EH (cell line): ENCODE measurements at places on chromosomes 4 and X.

DNA sequence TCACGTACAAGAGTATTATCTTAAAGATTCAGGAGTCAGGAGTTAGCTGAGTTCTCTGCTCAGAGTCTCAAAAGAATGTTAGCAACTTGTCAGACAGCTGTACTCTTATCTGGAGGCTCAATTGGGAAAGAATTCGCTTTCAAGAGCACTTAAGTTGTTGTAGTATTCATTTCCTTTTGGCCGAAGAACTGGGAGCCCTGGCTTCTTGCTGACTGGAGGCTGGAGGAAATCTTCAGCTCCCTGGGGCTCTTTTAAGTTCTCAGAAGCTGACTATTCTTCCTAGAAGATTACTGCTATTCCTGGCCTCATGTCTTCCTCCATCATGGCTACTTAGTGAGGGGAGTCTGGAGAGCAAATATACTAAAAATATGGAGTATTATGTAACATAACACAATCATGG, 587.2 kb downstream of the EPHA5 start:
- DNase-seq: no peak

DNA sequence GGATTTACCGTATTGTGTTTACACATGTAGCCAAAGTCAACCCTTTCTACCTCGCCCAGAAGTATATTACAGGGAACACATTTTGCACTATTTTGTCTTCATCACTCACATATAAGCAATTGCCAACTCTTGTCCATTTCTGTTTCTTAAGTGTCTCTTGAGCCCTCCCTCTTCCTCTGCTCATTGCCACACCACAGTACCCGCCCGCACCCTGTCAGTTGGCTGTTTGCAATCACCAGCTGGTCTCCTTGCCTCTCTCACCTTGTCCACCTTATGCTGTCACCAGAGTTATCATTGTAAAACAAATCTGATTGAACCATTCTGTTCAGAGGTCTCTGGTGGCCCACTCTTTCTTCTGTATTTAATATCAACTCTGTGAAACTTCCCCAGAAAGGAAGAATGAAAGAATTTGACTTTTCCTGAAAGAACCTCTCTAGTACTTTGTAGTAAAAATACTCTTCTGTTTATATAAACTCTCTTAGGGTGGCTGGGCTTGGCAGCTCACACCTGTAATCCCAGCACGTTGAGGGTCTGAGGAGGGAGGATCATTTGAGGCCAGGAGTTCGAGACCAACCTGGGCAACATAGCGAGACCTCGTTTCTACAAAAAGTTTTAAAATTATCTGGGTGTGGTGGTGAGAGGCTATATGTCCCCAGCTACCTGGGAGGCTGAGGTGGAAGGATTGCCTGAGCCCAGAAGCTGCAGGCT, 50.2 kb downstream of the ING2 start:
- DNase-seq: no peak

GRCh38 chr4:116603096-116603495, 482.3 kb downstream of the TRAM1L1 start:
- no peak for DNase-seq

DNA sequence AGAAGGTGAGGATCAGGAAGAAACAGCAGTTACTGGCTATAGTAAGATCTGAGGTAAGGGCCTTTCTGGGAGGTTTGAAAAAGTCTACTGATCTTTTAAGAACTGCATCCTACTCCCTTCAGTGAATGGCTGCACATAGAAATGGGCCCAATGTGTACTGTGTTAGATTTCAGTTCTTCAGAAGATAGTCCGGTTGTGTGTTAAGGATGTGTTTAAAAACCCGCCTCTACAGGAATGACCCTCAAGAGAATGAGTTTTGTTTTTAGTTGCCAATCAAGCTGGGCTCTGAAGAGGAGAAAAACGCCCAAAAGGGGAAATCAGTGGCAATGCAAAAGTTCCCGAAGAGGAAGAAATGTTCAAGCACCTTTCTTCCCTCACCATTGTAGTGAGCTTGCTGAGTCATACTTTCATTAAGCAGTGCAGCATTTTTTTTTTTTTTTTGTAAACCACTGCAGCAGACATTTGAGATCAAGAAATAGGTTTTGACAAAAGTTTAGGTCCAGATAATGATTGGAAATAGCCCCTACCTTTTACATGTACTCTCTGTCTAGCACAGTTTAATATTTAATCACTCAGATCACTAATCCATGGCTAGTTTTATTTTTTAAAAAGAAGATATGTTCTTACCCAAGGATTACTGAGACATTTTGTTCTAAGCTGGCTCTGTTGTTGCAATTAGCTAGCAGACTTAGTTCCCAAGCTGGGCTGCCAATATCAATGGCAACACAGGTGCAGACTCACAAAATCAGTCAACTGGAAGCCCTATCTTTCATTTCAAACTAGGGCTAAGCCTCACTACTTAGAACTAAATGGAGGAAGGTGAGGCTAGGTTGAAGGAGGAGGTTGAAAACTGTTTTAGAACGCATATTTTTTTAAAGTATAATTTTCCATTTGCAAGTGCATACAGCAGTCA, 7.0 kb upstream of the TRPC5OS start:
- DNase-seq: no peak
